ENCODE measurements at places on chromosomes 6 and 20. TPM values are rescaled to one million over a fixed set of nuclear protein-coding genes. Genes with fewer than 3 reads are reported as not detected.

Gene MYLIP
- 17.5 TPM for total RNA-seq

Gene ATP6V1G2
- 7.2 TPM for total RNA-seq

Gene BANF2
- total RNA-seq = not detected

Gene PCNA
- total RNA-seq = 60.0 TPM

Gene DACT2
- total RNA-seq = not detected

Gene PACSIN1
- total RNA-seq = 2.3 TPM

Gene IL20RA
- total RNA-seq = not detected

Gene SLC12A5
- total RNA-seq = not detected

Gene THBD
- 0.50 TPM for total RNA-seq

Gene SLC17A9
- total RNA-seq = 2.4 TPM

Gene GSTA2
- not detected for total RNA-seq

Gene PYGB
- 34.0 TPM for total RNA-seq

Gene TGM3
- not detected for total RNA-seq

Gene FRK
- not detected for total RNA-seq

Gene RIMS1
- not detected for total RNA-seq

Gene UBD
- total RNA-seq = not detected

Gene SNX9
- 21.5 TPM for total RNA-seq

Gene FYN
- total RNA-seq = 713 TPM

Gene PSMB1
- total RNA-seq = 94.2 TPM

Gene TRIM40
- total RNA-seq = not detected

Gene CALHM6
- 3.0 TPM for total RNA-seq

Gene ZNF343
- total RNA-seq = 11.8 TPM

Gene PRDM1
- total RNA-seq = 33.4 TPM

All from CD4-positive, alpha-beta memory T cell (primary cell).